Activated CD4-positive, alpha-beta T cell treated with anti-CD3 and anti-CD28 coated beads, Interleukin-2, amount 10 ng/mL, durations not matched to agents 7 days and 5 days (primary cell): ENCODE measurements at places on chromosomes 3 and 15. TPM values are rescaled to one million over a fixed set of nuclear protein-coding genes. Genes with fewer than 3 reads are reported as not detected.

Gene TRAT1
- total RNA-seq = 151 TPM

Gene TMC3
- not detected for total RNA-seq

Gene LTF
- total RNA-seq = not detected

Gene SHC4
- 0.30 TPM for total RNA-seq

Gene SPINK8
- not detected for total RNA-seq

Gene CCR9
- not detected for total RNA-seq

Gene APPL1
- 33.2 TPM for total RNA-seq

Gene FRMD5
- not detected for total RNA-seq

Gene NRG4
- total RNA-seq = not detected

Gene MYO5A
- total RNA-seq = 34.5 TPM

Gene SLC27A2
- 11.4 TPM for total RNA-seq

Gene SH3BP5
- 38.2 TPM for total RNA-seq

Gene TJP1
- total RNA-seq = not detected

Gene PIK3CB
- total RNA-seq = 15.5 TPM

Gene ATP13A5
- total RNA-seq = not detected

Gene DUOXA2
- total RNA-seq = not detected

Gene SCN10A
- total RNA-seq = not detected

Gene TMCO5A
- total RNA-seq = not detected

Gene TRIM42
- total RNA-seq = not detected

DNA sequence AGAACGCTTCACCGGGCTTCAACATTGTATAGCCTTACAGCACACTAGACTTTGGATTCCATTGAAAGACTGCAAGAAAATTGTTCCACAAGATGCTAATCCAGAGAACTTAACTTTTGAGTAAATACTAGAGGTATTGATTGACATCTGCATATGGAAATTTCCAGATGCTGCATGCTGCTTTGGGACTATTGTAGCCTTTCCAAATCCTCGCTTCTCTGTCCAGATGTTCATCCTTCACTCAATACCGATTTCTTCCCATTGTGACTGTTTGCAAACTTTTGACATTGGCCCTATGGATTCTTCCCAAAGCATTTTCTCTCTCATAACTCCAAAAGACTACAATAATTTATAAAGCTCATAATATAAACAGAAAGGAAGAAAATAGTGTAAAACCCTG, 41.4 kb downstream of the COL6A6 start:
- DNase-seq = no peak

- DNase-seq = no peak
Observed at GRCh38 chr3:55283441-55283925, 203.6 kb downstream of the WNT5A start.

GRCh38 chr3:108202080-108202479, 20.1 kb downstream of the IFT57 start:
- DNase-seq = no peak

DNA sequence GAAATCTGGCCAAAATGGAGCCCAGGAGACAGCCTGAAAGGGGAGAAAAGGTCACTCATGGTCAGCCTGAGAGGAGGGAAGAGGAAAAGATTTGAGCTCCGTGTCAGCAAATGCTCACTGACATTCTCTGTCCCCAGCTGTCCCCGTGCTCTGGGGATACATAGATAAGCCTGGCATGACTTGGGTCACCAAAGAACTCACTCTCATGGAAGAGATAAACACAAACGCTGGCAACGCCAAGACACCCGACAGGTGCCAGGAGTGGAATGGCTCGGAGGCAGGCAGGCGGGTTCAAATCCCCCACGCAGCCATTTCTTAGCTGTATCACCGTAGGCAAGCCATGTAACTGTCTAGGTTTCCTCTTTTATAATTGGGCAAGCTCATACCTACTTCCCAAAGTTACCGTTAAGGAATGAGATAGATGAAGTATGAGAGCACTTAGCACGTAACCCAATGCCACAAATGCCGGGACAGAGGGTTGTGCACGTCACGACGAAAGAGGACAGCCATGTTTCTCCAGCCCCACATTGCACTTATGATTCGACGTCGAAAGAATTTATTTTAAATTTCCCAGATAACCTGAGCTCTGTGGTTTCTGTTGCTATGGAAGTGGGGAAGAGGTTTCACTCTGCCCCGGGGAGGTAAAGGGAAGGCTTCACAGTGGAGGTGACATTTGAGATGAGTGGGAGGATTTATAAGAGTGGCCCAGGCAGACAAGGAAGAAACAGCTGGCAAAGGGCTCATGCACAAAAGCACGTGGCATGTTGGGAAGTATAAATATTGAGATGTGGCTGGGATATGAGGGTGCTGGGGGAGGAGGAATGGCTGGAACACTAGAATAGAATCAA, 41.4 kb upstream of the TSEN2 start:
- DNase-seq = no peak

- no peak for DNase-seq
Observed at GRCh38 chr15:75380773-75381172, 12.4 kb upstream of the MAN2C1 start.

- no peak for DNase-seq
Observed at GRCh38 chr15:29021857-29022256, 136.1 kb downstream of the APBA2 start.

GRCh38 chr3:52533623-52534280, at the start of gene NT5DC2:
Gene NT5DC2, minus strand, starts transcription at chr3:52533857. Its CDS starts 120 bp downstream, at chr3:52533737.
- DNase-seq = peak; percentile 62

DNA sequence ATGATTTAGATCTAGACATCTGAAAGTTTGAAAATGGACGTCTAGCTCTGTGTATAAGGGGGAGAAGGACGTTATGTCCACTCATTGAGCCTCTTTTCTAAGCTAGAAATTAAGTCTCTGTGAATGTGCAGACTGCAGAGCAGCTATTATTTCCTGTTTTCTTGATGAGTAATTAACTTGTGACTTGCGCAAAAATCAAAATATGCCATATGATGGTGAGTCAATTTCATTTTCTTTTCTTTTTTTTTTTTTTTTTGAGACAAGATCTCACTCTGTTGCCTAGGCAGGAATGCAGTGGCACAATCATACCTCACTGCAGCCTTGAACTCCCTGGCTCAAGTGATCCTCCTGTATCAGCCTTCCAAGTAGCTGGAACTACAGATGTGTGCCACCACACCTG, 14.1 kb downstream of the LACTB start:
- no peak for DNase-seq

DNA sequence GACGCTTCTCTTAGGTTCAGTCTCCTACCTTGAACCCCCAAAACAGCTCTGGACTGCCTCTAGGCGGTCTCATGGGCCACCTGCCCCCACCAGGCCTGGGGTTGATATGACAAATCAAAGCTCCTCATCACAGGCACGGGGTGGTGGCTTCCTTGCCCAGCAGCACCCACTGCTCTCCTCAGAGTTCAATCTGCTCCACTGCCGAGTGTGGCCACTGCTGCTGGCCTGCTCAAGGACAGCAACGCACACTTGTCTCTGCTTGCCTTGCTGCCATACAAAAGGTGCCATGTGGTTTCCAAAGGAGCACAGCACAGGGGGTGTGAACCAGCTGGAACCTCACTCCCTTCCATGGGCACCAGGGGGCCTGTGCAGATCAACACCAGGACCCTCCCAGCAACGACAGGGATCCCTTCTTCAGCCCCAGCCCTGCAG, 10.2 kb downstream of the KBTBD13 start:
- DNase-seq = no peak

- peak; percentile 21 for DNase-seq
Observed at GRCh38 chr3:177410730-177411129, 213.4 kb upstream of the TBL1XR1 start.

DNA sequence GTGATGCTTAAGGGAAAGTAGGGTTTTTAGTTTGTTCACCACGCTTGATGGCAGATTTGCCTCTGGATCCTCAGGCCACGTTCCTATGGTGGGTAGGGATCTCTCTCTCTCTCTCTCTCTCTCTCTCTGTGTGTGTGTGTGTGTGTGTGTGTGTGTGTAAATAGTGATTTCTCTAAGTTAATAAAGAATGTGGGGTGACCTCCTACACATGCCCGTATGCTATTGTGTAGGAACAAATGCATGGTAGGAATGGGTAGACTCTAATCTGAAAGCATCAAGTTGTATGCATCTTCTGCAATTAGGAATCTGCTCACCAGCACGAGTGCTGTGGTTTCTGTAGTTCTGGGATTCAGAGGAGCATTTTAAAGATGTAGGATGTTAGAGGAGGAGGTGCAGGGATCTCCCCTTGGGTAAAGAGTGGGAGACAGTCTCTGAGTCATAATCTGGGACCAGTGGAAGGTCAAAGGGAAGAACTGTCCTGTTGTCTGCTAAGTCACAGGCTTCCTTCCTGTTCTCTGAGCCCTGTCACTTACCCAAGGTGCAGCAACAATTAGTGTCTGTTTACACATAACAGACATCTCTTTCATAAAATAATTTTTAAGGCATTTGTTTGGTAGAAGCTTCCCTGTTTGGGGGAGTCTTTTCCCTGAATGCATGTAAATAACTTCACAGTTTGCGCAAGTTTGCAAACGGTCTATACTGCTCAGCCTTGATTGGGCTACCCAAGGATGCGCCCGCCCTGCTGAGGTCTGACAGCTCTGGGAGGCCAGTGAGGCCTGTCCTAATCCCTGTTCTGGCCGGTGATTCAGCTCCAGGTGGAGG, 139.8 kb downstream of the IGF1R start:
- DNase-seq = no peak

DNA sequence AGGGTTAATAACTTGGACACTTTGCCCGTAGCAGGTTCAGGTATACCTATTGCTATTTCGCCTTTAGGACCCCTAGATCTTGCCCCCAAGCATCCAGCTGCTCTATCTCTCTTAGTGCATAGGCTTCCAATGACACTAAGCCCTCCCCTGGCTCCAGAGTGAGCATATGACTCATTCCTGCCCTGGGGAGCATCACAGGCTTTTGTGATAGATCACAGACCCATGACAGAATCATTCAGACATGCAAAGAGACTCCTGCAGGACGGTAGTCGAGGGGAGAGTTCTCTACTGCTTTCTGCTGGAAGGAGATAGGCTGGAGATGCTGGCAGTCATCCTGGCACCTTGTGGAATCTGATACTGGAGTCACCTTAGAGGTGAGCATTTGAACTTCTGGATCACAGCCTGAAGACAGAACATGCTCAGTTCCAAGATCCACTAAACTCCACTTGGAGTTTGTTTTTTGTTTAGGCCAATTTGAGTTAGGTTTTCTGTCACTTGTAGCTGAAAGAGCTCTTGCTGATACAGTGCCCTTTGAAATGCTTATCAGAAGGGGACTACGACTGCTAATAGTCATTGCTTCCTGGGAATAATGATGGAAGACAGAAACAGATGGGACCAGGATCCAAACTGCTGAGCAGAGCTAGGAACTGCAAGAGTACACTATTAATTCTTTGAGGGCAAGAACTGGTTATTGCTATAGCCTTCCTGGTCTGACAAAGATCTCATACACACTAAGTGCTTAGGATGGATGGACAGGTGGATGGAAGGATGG, 11.0 kb downstream of the LYSMD2 start:
- DNase-seq = no peak

- DNase-seq = no peak
Observed at GRCh38 chr3:120597445-120598049, 1.4 kb downstream of the NDUFB4 start.

DNA sequence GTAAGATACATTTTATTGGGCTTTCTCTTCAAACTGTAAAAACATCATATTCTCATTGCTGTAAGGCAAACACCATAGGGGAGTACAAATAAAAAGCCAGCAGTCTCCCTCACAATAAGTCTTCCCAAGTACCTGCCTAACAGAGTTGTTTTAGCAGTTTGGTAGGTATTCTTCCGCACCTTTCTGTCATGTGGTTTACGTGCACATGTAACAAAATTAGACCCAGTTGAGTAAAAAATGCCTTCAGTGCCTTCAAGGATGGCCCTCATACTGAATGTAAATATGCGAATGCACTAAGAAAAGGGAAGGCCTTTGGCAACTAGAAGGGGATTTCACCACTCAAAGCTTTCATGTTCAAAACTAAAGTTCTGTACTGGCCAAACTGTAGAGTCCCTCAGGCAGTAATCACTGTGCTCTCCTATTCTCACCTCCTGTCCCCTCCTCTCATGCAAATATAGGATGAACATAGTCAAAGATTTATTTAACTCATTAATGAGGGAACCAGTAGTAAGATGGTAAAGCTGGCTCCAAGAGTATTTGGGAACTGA, 26.4 kb downstream of the USP3 start:
- DNase-seq = no peak

DNA sequence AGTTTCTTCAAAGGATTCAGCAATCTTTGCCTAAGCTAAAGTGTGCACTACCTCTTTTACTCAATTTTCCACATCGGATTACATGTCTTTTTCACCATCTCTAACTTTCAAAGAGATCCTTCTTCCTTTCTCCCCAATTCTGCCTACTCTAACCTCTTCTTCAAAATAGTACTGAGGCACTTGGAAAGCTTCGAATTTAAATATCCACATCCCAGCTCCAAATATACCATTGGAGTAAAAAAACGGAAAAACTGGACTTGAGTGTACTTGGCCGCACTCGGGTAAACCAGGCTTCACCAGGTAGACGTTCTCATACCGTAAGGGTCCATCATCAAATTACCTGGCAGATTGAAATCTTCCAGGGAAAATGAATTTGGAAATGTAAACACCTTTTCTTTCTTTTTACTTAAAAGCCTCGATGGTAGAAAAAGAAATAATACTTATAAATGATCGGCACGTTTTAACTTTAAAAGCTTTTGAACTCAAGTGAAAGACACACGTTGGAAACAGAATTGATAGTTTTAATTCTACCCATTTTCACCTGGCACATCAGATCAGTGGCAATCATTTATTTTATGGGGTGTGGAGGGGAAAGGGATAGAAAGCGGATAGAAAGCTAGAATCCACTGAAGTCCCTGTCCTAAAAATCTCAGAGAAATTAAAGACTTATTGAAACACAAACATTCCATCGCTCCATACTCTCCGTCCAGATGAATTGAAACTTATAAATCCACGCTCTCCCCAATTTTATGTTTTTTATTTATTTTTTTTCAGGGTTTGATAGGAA, 8.2 kb upstream of the MEIS2 start:
- no peak for DNase-seq

DNA sequence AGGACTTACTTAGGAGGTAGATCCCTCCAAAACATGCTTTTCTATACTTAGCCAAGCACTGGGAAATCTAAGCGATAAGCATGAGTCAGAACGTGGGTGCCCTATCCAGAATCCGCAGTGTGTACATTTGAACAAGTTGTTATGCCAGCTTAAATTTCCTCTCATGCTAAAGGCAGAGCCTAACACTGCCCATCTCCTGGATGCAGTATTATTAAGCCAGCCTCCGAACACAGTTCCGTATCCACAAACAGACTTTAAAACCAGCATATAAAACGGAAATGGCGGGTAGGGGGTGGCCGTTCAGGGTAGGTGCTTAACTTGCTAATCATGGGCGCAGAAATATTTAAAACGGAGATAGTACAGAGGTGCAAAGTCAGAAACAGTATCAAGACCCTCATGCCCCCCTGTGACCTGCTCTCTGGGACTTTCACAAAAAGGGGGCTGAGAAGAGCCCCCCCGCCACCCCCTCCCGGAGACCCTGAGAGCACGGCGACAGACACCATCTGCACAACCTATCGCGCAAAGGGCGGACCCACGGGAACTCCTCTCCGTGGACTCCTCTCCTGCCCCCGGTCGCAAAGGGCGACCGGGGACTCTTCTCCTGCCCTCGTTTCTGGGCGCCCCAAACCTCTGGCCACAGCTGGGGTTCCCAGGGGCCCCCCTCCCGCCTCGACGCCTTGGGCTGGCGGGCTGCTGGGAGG, 889 bp upstream of the LRRIQ4 start:
- DNase-seq = peak; percentile 26
